H9 (cell line): ENCODE measurements at places on chromosomes 16 and 17.

GRCh38 chr17:80168371-80168770 is 1.5 kb upstream of the CARD14 start:
- no peak for DNase-seq

DNA sequence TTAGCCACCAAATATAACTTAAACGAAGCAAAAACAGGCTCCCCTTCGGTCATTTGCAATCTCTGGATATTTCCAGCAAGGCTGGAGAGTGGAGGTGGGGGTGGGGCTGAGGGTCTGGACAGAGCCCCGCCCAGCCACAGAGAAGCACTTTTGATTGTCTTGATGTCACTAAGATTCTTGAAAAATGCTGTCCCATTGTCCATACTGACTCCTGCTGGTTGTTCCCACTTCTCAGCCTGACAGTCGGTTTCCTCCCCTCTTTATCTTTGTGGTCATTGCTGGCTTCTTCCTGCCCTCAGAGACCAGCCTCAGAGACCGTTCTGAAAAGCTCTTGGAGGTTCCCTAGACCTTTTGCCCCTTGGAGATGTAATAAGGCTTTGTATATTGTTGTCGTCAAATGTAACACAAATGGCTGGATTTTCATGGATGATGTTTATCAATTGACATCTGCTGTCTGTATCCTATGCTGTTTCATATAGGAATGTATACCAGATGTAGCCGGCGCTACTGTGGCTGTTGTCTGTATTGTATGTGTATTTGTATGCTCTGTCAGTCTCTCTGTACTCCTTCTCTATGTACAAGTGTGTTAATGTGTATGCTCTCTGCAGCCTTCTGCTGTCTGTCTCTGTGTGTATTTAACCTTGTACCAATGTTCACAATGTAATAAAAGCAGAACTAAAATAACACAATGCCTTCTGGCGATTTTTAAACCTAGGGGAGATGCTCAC is 94.8 kb upstream of the DNAH9 start:
- DNase-seq: peak; percentile 53

DNA sequence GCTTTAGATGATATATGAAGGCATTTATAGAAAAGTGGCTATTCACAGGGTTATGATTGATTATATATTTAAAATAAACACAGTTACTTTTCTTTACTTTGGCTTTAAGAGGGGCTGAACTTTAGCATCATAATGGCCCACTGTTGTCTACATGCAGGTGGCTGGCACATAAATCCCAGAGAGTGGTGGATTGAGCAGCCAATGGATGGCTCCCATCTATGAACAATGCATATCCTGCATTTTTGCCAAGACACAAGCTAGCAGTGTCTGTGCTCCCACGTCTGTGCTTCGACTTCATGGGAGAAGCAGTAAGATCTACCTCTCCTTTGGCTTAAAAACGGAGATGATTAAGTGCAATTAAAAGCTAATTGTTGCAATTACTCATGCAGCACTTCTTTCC is 373.2 kb upstream of the CDH11 start:
- no peak for DNase-seq

DNA sequence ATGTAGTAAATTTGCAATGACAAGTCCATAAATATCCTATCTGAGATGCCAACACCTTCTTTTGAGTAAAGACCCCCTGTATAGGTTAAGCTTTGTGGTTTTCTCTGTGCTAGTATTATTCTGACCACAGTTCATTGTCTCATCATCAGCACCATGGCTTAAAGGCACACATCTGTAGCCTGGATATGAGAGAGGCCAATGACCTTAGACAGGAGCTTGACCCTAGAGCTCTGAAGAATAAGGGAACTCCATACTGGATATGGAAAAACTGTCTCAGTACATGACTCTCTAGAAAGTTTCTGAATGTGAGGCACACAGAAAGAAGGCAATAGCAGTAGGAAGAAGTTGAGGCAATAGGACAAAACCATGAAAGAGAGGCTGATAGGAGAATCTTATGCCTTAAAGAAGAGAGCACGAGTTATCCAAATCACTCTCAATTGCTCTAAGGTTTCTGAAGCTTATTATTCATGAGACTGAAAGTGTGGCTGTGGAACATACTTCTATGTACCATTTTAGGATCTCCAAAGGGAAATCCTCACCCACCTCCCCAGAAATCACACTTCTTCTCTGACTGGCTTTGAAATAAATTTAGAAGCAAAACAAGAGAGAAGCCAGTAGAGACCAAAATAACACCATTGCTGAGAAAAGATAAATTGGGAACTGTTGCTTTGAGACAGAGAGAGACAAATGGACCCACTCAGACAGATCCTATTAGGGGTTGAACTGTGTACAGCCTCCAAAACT is 150.2 kb downstream of the ABCA8 start:
- DNase-seq: no peak

DNA sequence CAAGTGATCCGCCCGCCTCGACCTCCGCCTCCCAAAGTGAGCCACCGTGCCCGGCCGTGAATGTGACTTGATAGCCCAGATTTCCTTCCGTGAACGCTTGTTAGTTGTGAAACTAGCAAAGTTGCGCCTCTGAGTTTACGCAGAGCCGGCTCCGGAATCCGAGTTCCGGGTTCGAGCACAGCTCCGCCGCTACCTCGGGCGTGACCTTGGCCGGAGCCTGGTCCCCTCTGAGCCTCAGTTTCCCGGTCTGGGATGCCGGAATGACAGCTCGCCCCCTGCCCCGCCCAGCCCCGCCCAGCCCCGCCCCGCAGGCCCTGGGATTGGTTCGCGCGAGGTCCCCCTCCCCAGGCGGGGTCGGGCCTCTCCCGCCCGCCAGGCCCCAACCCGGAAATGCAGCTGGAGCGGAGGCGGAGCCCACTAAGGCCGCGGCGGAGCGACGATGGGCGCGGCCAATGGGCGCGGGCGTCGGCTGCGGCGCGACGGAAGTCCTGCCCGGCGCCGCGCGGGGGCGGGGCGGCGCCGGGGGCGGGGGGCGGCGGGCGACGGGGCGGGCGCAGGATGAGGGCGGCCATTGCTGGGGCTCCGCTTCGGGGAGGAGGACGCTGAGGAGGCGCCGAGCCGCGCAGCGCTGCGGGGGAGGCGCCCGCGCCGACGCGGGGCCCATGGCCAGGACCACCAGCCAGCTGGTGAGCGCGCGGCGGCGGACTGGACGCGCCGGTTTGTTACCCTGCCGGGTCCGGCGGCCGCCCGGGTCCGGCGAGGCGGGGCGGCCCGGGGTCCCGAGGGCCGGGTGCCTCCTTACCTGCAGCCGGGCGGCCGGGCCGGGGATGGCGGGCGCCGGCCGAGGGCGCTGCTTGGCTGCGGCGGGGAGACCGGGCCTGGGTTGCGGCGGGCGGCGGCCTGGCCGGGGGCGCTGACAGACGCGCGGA is at the start of gene PDPK1:
PDPK1 (plus strand) TSS at position 571 of the 929 bp plus-strand sequence; CDS start at position 663, 92 bp downstream.
- DNase-seq: peak; percentile 95

GRCh38 chr17:82031303-82031884 is at the start of gene RAC3:
RAC3 (plus strand) TSS chr17:82031678; CDS start chr17:82031762, 84 bp downstream.
- no peak for DNase-seq

GRCh38 chr16:49651996-49652395 is 203.9 kb downstream of the ZNF423 start:
- DNase-seq: no peak

GRCh38 chr17:43756201-43756600 is 2.4 kb downstream of the SOST start:
- DNase-seq: no peak
